NCI-H69 (cell line): ENCODE measurements at places on chromosomes 11 and 22.
A peak's percentile ranks its signal among the peaks of the same experiment; 100 is the strongest.

DNA sequence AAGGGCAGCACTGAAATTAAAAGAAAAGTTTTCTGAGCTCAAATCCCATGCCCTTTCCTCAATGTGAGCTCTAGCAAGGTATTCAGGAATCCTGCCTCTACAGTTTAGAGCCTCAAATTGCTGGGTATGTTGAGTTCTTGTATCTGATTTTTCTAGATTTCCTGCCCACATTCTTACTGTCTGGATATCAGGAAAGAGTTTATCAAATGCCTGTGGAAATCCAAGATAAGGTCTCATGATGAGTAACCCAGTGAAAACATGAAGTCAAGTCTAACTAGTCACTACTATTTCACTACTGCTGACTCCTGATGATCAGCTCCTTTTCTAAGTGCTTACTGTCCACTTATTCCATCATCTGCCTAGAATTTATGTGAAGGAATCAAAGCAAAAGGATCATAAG is 29.8 kb downstream of the LIMK2 start:
- no peak for DNase-seq

DNA sequence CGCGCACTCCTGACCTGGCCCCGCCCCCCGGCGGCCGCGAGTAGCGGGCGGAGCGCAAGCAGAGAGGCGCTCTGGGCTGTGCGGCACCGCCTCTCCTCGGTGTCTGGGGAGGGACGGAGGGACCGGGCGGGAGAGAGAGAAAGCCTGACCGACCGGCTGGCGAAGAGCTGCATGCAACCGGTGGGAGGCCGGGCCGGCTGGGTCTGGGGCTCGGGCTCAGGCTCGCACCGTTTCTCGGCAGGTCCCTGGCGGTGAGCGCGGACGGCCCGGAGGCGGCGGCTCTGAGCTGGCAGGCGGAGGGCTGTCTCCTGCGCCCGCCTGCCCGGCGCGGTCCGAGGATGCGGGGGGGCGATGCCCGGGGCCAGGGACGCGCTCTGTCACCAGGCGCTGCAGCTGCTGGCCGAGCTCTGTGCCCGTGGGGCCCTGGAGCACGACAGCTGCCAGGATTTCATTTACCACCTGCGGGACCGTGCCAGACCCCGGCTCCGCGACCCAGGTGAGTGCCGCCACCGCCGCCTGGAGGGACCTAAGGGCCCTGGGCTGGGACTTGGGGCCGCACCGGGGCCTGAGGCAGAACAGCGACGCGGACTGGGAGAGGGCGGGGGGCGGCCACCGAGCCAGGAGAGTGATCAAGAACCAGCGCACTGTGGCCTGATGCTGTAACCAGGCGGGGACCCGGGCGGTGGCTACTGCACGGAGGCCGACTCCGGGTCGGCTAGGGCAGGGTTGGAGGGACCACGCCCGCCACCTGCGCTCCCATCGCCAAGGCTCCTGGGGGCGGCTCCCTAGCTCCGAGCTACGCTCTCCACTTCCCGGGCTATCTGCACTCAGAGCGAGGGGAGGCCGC is at the start of gene SYT9:
Gene SYT9 (plus strand): TSS at position 69 of the 847 bp plus-strand sequence. CDS start 283 bp downstream, at position 352.
- DNase-seq: peak; percentile 85

GRCh38 chr22:37195921-37196320 is 7.9 kb upstream of the C1QTNF6 start:
- DNase-seq: no peak

DNA sequence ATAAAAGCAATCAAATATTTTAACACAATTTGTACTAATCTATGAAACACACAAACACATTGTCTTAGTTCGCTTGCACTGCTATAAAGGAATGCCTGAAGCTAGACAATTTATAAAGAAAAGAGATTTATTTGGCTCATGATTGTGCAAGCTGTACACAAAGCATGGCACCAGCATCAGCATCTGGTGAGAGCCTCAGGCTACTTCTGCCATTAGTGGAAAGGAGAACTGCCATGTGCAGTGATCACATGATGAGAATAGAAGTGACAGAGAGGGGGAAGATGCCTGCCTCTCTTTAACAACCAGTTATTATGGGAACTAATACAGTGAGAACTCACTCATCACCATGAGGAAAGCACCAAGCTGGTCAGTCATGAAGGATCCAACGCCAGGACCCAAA is 105.1 kb downstream of the GUCY1A2 start:
- DNase-seq: peak; percentile 75

GRCh38 chr11:79040348-79040747 is 400.5 kb downstream of the TENM4 start:
- peak; percentile 66 for DNase-seq

DNA sequence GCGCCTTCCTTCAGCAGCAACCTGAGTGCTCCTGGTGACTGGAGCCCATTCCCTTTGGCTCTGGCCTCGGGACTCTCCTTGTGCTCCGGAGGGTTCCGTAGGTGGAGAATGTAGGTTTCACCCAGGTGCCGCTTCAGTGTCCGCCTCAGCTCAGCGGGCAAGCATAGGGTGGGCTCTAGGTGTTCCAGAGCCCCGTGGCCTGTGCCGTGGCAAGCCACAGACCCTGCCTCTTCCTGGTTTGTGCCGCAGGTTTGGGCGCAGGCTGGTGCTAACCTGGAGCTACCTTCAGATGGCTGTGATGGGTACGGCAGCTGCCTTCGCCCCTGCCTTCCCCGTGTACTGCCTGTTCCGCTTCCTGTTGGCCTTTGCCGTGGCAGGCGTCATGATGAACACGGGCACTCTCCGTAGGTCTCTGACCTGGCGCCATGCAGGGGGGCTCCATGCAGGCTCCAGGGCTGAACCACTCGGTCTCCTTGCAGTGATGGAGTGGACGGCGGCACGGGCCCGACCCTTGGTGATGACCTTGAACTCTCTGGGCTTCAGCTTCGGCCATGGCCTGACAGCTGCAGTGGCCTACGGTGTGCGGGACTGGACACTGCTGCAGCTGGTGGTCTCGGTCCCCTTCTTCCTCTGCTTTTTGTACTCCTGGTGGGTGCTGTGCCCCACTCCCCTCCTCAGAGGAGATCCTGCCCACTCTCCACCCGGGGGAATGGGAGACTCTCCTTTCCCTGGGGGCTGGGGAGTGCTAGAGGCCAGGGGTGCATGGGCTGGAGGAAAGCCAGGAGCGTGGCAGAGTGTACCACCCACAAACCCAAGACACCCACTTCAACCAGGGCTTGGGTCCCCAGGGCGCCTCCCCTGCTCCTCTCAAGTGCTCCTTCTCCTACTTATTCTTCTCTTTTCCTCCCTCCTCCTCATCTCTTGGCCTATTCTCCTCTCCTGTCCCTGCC is 2.4 kb downstream of the SLC22A12 start:
- DNase-seq: no peak

- DNase-seq: peak; percentile 81
Observed at GRCh38 chr11:47270331-47271271, 668 bp downstream of the MADD start.

DNA sequence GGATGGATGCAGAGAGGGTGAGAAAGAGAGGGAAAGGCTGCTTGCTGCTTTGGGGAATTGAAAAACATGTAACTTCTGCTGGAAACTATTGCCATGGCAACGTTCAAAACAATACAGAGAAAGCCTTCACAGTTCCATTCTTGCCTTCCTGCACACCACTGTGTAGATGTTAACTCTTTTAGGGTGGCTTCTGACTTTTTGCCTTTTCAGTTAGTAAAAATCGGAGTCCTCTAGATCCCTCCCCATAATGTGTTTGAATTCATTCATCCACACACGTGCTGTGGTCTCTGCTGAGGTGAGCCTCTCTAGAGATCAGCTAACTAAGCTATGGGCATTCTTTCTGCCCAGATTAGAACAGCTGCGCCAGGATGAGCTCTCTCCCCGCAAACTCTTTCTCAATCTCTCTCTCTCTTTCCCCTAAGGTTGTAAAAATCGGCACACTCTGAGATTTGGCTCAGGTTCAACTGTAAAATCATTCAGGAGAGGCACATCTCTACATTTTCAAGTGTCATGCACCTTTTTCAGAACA is 1178.3 kb downstream of the LRRC4C start:
- DNase-seq: peak; percentile 83

GRCh38 chr11:117188620-117189081 is 10.1 kb downstream of the SIDT2 start:
- DNase-seq: no peak

- no peak for DNase-seq
Observed at GRCh38 chr22:22343581-22344296, 99.2 kb downstream of the VPREB1 start.

DNA sequence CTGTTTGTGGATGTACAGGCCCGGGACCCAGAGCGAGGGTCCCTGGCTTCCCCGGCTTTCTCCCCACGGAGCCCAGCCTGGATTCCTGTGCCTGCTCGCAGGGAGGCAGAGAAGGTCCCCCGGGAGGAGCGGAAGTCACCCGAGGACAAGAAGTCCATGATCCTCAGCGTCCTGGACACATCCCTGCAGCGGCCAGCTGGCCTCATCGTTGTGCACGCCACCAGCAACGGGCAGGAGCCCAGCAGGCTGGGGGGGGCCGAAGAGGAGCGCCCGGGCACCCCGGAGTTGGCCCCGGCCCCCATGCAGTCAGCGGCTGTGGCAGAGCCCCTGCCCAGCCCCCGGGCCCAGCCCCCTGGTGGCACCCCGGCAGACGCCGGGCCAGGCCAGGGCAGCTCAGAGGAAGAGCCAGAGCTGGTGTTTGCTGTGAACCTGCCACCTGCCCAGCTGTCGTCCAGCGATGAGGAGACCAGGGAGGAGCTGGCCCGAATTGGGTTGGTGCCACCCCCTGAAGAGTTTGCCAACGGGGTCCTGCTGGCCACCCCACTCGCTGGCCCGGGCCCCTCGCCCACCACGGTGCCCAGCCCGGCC is 16.7 kb upstream of the ACR start:
- no peak for DNase-seq

- peak; percentile 74 for DNase-seq
Observed at GRCh38 chr11:129815596-129816461, at the start of gene TMEM45B. Gene TMEM45B, plus strand, starts transcription at chr11:129815848. Its CDS starts 36,635 bp downstream, at chr11:129852483.

- no peak for DNase-seq
Observed at GRCh38 chr11:66800720-66801428, 42.4 kb upstream of the RCE1 start.

DNA sequence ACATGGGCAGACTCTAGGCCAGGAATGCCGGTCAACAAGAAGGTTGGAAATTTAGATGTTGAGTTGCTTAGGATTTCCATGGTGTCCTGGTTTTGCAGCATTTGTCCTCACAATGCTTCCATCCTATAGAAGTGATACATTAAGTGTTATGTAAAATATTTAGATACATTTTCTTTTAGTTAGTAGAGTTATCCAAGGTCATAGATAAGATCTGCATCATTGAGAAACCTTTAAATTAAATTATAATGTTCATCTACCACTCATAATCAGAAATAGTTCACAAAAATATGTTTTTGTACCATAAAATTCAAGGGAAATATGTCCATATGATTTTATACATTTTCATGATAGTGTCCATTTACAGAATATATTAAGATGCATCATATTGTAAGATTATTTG is at the start of gene OR51F1:
Gene OR51F1 (minus strand): TSS at position 101 of the 400 bp plus-strand sequence. CDS start 0 bp downstream, at position 101.
- DNase-seq: no peak

GRCh38 chr22:38694940-38695339 is 5.8 kb downstream of the JOSD1 start:
- DNase-seq: no peak

DNA sequence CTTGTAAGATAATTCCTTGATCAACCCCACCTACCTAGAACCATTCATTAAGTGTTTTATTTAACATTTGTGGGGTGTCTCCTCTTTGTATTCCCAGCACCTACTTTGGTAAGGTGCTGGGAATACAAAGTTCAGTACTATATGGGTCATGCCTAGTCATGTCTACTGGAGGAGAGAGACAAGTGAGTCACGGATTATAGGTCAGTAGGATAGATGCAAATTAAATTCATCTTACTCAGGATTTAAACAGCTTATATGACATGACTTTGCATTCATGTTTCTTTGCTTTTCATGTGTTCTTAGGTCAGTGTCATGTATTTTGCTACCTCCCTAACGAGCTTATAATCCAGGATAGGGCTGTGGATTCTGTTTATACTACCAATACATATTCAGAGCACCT is 3.4 kb upstream of the FADS1 start:
- no peak for DNase-seq

DNA sequence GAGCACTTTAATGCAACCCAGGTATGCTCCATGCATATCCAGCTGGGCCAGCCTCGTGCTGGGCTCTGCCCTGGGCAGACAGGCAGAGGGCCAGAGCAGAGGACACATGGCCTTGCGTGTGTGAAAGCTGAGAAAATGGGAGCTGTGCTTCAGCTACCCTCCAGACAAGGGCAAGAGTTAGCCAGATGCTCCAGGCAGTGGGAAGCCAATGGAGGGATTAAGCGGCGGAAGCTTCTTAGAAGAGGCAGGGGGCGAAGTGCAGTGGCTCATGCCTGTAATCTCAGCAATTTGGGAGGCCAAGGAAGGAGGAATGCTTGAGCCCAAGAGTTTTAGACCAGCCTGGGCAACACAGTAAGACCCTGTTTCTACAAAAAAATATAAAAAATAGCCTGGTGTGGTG is 9.8 kb upstream of the ARHGEF17 start:
- no peak for DNase-seq

DNA sequence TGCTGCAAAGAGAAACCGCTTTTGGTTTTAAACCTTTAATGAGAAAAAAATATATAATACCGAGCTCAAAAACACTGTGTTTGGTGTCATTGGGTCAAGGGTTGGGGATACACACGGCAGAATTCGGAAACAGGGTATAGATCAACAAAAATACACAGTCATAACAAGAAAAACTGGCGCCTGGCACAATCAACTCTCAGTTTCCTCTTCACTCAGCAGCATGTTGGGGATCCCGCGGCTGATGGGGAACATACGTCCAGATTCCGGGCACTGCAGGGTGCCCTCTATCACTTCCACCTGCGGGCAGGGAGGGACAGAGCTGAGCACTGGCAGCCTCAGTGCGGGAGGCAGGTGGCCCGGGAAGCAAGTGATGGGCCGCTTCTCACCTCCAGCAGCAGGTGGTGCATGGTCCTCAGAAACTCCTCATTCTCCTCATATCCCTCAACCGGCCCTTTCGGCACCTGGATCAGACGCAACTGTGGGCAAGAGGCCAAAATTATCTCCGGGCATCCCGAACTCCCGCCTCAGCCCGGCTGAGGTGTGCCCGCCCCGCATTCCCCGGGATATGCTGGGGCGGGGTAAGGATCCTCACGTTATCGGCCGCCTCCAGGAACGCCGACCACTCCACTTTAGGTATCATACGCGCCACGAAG is 561 bp downstream of the TRMT112 start:
- DNase-seq: peak; percentile 74

DNA sequence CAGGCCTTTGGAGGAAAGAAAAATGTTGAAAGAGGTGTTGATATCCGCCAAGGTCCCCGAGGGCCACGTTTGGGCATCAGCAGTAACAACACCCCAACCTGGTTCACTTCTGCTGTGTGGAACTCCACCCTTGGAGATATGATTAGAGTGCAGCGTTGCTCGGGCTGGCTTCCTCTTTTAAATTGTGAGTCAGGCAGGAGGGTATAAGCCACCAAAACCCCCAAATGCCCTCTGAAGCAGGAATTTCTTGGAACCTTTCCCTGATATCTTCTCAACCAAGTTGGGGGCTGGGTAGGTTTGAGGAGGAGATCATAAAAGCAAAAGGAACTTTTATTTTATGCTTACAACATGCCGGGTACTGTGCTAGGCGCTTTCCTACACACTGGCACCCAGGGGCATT is 6.4 kb upstream of the C11orf96 start:
- no peak for DNase-seq

- DNase-seq: peak; percentile 75
Observed at GRCh38 chr11:46390331-46391171, 1.0 kb downstream of the CHRM4 start.

GRCh38 chr11:130062026-130062425 is 7.7 kb upstream of the APLP2 start:
- DNase-seq: no peak

- no peak for DNase-seq
Observed at GRCh38 chr11:106091480-106092123, 14.1 kb downstream of the AASDHPPT start.
